DMS53 (cell line): ENCODE measurements at places on chromosomes 16 and 17.
A peak's percentile ranks its signal among the peaks of the same experiment; 100 is the strongest.

DNA sequence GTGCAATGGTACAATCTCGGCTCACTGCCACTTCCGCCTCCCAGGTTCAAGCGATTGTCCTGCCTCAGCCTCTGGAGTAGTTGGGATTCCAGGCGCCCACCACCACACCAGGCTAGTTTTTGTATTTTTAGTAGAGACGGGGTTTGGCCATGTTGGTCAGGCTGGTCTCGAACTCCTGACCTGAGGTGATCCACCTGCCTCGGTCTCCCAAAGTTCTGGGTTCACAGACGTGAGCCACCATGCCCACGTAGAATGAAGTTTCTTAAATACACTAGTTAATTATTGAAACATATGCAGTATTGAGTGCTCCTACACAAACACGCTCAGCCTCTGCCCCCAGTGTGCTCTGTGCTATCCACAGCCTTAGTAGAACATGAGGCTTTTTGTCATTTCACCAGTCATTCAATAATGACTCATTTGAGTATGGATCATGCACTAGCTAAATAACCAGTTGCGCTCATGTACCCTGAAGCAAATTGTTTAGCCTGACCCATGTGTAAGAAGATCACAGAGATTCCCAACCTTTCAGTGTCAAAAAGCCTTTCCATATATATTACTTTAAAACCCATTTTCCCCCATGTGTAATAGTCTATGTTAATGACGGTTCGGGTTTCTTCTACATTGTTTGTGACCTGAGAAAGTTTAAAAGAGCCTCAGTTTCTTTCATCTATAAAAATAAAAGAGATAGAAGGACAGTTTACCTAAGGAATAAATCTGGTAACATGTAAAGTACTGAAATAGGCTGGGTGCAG lies 49.7 kb downstream of the TUBD1 start:
- peak; percentile 89 for DNase-seq

GRCh38 chr17:77365584-77366186 lies 224.9 kb downstream of the SEC14L1 start:
- peak; percentile 87 for DNase-seq

DNA sequence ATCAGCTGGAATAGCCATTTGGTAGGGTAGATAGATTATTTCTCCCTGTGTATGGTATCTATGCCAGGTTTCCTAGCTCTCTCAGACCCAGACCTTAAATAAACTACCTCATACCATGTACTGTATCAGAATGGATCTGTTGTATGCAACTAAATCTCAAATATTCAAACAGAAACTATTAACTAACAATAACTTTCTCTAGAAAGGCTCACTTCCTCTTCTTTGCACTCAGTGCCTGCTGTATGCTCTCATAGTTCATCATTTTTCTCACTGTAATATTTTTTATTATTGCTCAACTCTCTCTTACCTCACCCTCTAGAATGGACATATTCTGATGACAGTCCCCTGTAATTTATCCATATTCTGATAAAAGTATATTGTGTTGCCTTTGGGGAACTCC lies 182.4 kb downstream of the TOX3 start:
- DNase-seq: no peak

GRCh38 chr16:55083052-55083451 lies 152.4 kb downstream of the IRX5 start:
- no peak for DNase-seq

- no peak for DNase-seq
Measured at GRCh38 chr16:64534180-64534780, 587.6 kb downstream of the CDH11 start.

- DNase-seq: no peak
Measured at GRCh38 chr16:27506771-27507170, 42.9 kb downstream of the GTF3C1 start.

- peak; percentile 25 for DNase-seq
Measured at GRCh38 chr16:85639529-85640253, 26.6 kb downstream of the GSE1 start.

DNA sequence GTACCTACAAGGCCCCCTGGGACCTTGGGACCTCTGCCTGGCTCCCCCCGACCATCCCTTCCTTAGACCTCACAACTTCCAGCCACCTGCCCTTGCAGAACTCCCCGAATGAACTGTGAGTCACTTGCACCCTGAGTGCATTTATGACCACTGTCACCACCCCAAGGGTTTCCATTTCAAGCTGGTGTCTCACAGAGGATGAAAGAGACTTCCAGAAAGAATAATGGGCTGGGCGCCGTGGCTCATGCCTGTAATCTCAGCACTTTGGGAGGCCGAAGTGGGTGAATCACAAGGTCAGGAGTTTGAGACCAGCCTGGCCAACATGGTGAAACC lies 124.5 kb upstream of the CIBAR2 start:
- DNase-seq: no peak

- no peak for DNase-seq
Measured at GRCh38 chr17:56171186-56171959, 18.1 kb downstream of the ANKFN1 start.

GRCh38 chr17:57349541-57350247 lies 93.4 kb downstream of the MSI2 start:
- DNase-seq: peak; percentile 13

GRCh38 chr16:48580925-48581500 lies 29.0 kb downstream of the N4BP1 start:
- no peak for DNase-seq

GRCh38 chr17:43406676-43407645 lies 8.2 kb downstream of the ARL4D start:
- no peak for DNase-seq

DNA sequence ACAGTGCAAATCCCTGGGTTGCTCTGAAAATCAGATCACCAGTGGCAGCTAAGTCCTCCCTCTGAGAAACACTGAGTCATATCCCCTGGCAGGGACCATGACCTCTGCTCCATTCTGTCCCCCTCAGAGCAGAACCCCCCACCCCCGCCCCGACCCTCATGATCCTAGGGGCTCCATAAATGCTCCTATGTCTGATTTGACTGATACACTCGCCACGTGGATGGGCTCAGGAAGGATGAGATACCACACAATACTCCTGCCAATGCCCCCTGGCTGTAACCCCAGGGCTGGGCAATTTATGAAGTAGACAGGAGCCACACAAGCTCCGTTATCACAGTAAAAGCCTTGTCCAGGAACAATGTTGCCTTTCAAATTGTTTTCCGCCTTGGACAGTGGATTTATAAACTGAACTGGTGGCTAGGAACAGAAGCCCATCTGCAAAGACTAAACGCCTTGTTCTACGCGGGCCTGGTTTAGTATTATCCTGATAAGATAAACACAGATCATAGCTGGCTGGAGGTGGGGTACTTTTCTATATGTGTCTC lies 394.8 kb downstream of the SLC39A11 start:
- no peak for DNase-seq

DNA sequence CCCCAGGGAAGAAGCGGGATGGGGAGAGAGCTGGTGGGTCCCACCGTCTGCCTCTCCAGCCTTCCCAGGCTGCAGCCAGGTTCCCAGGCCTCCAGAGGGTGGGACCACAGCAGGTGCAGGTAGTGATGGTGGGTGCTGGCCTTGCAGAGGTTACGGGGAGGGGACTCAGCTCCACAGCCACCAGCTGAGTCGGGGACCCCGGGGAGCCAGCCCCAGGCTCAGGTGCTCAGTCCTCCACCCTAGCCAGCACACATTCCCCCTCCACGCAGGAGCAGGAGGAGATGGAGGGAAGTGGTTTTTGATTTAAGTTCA lies 5.0 kb downstream of the TP53I13 start:
- DNase-seq: no peak

DNA sequence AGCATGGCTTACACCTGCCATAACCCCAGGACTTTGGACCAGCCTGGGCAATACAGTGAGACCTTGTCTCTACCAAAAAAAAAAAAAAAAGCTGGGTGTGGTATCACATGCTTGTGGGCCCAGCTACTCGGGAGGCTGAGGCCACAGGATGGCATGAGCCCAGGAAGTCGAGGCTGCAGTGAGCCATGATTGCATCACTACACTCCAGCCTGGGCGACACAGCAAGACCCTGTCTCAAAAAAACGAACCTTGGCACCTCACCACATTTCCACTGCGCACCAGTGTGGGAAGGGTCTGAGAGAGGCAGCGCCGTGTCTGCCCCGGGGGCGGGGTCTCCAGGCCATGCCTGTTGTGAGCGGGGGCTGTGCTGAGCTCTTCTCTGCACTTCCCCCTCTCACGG lies 6.3 kb downstream of the ACSF3 start:
- DNase-seq: no peak
